ENCODE measurements at places on chromosomes 5 and 9.

- DNase-seq = no peak
Measured at GRCh38 chr5:138875552-138875875, 379 bp upstream of the LRRTM2 start.

- no peak for DNase-seq
Measured at GRCh38 chr9:99357575-99357974, 135.5 kb downstream of the SEC61B start.

- no peak for DNase-seq
Measured at GRCh38 chr9:106962615-106963363, 99.8 kb downstream of the ZNF462 start.

DNA sequence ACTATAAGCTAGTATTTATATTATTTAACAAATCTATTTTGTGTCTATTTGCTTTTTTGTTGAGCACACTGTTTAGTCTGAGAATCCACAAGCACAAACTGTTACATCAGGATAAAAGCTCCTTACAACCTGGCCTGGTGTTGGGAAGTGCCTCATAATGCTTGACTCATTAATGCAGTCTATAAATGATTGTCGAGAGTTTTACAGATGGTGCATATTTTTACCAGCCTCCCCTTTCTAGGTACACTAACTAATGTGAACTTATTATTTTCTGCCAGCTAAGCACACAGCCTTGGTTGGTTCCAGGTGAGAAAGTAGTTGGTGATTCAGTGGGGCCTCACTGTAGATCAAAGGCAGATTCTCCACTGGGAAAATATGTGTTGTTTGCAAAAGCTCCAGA is 151.0 kb upstream of the ADAMTS16 start:
- no peak for DNase-seq

DNA sequence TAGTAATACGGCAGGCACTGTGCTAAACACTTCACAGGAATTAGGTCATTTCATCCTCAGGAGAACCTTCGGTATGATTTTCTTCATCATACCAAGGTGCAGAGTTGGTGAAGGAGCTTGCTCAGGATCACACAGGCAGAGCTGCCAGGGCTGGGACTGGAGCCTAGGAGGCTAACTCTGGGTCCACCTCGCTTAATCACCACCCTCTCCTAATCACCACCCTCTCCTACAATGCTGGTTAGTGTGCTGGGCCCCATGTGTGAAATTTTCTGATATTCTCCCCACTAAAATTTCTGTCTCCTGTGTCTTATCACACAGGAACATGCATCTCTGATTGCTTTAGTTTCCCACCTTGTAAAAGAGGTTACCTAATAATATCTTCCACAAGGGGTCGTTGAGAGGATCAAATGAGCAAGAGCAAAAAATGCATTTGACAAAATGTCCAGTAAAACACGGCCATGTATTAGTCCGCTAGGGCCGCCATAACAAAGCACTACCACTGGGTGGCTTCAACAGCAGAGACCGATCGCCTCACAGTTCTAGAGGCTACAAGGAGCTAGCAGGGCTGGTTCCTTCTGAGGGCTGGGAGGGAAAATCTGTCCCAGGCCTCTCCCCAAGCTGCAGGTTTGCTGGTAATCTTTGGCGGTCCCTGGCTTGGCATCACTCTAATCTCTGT is 128.2 kb upstream of the NFIB start:
- DNase-seq = no peak

DNA sequence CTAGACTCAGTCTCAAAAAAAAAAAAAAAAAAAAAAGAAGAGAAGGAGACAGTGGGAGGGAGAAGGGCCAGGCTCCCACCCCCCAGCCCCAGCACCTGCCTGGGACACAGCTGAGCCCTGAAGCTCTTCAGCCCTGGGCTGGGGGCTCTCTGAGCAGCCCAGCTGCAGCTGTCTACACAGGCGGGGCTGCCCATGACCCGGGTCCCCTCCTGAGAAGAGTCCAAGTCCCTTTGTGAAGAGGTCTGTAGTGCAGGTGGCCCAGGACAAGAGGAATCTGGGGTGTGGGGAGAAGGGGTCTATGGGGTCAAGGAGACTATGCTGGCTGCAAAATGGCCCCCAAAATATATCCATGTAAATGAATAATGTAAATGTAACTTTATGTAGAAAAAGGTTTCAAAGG is 6.7 kb upstream of the LCN2 start:
- no peak for DNase-seq

GRCh38 chr9:111094958-111095357 is 56.7 kb upstream of the LPAR1 start:
- DNase-seq = no peak

DNA sequence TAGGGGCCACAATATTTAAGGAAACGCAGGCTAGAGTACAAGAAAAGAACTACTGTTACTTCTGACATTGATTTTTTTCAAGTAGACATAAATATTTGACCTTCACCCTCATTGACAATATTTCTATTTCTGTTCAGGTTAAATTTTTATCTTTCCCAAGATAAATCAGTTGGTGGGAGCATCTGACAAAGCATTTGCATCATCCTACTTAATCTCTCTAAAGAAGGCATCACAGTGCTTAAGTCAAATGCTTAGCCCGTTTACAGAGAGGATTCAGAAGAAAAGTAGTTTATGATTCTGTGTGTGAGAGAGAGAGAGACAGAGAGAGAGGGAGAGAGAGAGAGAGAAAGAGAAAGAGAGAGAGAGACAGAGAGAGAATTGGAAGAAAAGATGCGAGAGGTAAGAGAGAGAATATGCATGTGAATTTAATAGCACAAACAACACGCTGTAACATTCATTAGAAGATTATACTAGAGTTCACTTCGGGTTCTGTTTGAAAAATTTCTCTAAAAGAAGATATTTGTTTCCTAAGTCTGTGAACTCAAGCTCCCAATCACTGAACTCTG is 1093.3 kb upstream of the CDH6 start:
- no peak for DNase-seq

DNA sequence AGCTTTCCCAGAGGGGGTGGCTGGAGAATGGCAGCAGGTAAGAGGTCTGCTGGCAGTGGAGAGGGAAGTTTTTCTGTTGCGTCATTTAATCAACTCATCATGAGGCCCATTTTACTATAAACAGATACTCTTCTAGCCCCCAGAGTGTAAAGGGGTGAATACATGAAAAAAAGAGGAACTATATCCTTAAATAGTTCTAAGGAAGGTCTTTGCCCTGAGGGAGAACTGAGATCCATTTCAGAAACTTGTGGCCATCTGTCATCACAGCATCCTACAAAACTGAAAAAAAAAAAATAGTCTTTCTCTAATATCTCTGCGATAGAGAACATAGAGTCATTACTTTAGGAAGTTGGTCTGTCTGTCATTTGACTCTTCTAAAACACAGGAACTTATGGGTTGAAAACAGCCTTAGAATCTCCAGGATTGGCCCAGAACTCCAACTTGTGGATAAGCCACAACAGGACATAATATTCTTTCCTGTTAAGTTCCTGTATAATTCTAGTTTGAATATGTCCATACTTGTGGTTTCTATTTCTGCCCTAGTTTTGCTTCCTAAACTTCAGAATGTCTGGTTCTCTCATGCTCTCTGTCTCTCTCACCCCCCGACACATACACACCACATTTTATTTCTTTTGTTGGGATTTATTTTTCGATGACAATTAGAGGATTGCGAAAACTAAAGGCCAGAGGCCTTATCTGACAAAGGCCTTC is 238.5 kb upstream of the PIK3R1 start:
- DNase-seq = no peak

- peak; percentile 77 for DNase-seq
Measured at GRCh38 chr9:129885670-129886106, 50.4 kb downstream of the USP20 start.

- no peak for DNase-seq
Measured at GRCh38 chr9:133477992-133478850, 678 bp downstream of the SLC2A6 start.

GRCh38 chr5:136246632-136247031 is 53.7 kb upstream of the SMIM32 start:
- DNase-seq = no peak

- no peak for DNase-seq
Measured at GRCh38 chr5:146867996-146868708, 10.4 kb downstream of the PPP2R2B start.

GRCh38 chr9:72465593-72465984 is 55.8 kb upstream of the TMC1 start:
- DNase-seq = no peak

DNA sequence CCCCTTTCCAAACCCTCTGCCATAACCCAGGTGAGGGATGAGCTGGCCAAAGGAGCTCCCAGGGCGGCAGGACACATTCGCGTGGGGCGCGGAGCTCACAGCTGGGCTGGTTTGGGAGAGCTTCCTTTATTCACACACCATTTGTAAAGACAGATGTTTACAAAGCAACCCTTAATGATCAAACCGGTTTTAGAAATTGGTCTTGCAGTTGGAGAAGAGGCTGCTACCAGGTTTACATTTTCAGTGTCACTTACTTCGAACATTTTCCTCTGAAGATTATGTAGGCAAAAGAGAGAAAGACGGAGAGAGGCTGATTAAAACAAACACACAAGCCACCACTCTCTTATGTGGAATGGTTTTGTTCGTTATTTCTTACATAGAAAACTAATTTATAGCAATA is 648.7 kb downstream of the IRX1 start:
- no peak for DNase-seq

GRCh38 chr5:146447734-146448380 is 724 bp downstream of the TCERG1 start:
- DNase-seq = no peak

DNA sequence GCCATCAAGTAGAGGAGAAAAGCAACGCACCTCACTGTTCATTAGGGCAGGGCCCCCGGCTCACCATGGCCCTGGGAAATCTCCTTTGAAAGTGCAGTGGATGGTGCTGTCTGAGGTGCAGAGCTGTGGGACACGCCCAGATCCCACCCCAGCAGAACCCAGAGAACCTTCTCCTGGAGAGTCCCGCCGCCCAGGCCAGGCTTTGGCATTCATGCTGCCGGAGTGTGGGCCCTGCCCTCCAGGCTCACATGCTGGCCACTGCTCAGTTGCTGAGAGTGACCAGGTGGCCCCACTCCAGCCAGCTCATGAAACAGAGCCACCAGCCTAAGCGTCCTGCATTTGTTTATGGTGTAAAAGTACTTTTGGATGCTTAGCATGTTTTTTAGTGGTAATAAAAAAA is 23.8 kb upstream of the LRRC14B start:
- no peak for DNase-seq

DNA sequence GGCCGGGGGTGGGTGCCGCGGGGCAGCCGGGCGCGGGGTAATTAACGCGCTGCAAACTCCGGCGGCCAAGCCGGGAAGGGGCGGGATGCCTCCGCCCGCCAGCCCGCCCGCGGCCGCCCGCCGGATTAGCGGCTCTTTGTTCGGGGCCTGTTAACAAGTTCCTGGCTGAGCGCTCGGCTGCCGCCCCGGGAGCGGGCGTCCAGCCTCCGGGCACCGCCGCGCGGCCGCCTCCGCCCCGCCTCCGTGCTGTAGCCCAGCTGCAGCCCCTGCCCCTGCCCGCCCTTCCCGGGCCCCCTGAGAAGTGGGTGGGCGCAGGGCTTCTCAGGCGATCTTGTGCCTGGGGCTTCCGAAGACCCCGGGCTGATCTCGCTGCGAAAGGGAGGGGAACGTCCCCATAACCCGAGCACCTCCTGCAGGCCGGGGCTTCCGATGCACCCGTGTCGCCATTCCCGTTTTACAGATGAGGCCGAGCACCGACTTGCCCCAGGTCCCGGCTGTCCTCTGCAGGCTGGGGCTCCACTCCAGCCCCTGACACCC is 7.5 kb downstream of the UNC5A start:
- DNase-seq = no peak

GRCh38 chr5:143432658-143433239 is 29.3 kb upstream of the NR3C1 start:
- no peak for DNase-seq

DNA sequence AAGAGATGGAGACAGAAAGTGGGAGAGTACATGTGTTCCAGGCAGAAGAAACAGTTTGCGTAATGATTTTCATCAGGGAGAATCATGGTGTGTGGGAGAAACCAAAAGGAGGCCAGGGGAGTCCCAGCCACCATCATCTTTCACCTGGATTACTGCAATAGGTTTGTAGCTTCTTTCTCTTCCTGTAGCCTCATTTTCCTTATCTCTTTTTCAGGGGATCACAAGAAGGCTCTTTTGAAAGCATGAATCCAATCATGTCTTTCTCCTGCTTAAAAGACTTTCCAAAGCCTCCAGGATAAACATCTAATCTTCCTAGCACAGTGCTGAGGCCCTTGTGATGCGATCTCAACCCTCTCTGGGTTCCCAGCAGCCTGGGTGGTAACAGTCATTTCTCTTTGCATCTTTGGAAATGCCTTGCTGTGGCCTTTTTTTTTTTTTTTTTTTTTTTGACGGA is 10.3 kb upstream of the GPBP1 start:
- no peak for DNase-seq

DNA sequence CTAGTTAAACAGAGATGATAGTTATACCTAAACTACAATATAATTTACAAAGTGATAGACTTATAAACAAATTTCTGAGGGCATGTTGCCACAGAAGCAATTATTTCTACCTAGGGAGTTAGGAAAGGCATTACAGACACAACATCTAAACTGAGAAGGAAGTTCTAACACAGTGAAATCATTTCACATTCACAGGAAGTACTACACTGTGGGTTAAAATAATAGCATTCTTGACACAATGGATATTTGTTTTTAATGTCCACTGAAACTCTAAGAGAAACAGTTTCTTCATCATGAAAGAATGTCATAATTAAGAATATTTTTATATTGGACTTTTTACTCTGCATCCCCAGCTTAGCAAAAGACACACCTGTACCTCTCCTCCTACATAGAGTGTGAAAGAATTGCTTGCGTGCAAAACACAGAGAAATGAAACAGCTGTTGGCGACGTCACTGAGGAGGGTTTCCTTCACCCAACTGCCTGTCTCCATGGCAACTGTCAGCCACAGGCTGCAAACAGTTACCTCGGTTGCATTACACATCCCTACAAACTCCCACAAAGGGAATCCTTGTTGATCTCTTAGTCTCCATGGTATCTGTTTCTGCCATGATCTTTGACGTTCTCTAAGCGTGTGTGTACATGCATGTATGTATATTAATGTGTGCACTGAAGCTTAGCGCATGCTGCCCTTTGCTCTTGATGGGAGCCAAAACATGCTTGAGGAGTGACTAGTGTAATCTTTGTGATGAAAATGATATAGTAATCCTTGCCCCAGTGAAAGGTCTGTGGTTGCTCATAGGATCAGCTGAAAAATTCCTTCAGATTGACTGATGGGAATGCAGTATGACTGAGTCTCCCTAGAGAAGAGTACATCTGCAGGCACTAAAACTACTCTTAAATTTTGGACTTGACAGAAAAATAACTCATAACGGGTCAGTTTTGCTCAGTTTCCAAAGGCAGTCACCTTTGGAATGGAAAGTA is 168.5 kb downstream of the ACTL7B start:
- DNase-seq = no peak

- DNase-seq = no peak
Measured at GRCh38 chr5:1737790-1738405, 61.7 kb downstream of the MRPL36 start.

- no peak for DNase-seq
Measured at GRCh38 chr9:120383611-120383998, 196.4 kb downstream of the CDK5RAP2 start.

DNA sequence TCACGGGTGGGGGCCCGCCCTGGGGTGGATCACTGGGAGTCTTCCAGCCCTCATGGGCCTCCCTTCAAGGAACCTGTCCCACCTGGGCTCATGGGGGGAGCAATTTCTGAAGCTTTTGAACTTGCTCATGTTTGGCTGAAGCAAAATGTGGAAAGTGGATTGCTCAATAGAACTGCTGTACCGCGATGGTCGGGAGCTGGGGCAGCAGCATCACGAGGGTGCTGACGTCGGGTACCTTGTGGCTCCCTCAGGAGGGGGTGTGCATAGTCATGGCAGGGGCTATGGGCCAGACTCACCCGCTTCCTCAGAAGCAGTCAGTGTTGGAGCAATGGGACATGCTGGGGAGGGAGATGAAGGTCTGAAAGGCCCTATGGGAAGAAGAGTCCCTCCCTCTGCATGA is 57.9 kb downstream of the PRRT1B start:
- DNase-seq = no peak

- no peak for DNase-seq
Measured at GRCh38 chr5:134026521-134027287, 21.9 kb upstream of the VDAC1 start.
